ENCODE measurements at places on chromosomes 7 and 10.
A peak's percentile ranks its signal among the peaks of the same experiment; 100 is the strongest.

DNA sequence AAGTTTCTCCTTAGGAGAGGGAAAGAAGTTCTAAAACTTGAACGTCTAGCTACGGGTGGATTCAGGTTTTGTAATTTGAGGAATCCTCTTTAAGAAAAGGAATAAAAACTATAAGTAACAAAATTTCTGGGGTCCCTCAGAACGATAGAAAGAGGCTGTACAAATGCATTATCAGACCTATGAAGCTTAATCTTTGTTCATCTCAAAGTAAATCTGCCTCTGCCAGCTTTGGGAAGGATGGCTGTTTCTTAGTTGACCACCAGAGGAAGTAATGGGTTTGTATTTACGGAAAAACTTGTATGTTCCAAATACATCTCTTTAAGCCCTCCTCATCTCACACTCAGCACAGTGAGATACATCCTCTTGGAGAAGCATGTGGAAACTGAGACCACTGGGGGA, 864 bp downstream of the PSTK start:
- DNase-seq, result no peak

DNA sequence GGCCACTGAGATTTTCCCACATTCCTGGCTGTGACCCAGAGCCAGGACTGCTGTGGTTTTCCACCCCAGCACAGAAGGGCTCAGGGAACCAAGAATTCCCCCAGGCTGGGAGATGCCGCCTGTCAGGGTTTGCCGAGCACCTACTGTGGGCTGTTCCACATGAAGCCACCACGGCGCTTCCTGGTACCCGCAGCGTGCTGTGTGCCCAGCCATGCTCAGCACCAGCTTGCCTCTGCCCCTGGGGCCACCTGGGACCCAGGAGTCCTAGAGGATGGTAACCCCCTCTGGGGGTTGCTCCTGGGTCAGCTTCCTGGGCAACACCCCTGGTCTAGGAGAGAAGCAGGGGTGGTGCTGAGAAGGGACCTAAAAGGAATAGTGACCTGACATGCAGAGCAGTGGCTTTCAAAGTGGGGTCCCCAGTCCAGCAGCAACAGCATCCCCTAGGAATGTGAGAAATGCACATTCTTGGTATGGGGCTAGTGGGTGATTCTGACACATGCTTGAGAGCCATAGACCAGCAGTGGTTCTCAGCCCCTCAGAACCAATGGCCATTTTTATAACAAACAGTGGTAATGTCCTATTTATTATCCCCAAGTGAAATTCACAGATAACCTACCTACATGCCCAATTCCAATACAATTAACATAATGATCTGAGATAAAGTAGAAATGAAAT, 53.4 kb downstream of the TSPAN15 start:
- no peak for DNase-seq

DNA sequence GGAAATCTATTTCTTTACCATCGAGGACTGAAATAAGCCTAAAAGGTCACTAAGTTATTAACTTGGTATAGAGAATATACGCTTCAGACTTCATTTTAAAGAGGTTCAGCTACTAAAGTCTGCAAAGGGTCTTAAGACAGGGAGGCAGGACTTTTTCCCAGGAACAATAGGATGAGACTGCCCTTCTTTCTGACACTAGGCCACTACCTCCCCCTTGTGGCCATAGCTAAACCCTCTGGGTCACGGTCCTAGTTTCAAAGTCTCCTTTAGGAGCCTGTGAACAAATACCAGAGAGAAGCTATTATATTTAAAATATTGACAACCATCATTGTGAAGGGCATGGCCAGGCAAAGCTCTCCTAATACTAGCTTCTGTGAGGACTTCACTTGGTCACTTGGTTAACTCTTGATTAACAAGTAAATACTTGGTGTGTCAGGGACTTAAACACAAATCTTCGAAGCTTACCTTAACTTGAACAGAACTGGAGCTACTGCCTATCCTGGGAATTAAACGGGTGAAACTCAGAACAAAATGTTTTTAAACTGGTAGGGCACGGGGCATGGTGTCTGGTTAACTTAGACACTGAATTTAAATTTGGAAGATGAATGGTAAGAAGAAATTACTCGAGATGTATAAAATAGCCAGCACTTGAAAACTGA, 75.6 kb downstream of the CCDC6 start:
- DNase-seq, result no peak

DNA sequence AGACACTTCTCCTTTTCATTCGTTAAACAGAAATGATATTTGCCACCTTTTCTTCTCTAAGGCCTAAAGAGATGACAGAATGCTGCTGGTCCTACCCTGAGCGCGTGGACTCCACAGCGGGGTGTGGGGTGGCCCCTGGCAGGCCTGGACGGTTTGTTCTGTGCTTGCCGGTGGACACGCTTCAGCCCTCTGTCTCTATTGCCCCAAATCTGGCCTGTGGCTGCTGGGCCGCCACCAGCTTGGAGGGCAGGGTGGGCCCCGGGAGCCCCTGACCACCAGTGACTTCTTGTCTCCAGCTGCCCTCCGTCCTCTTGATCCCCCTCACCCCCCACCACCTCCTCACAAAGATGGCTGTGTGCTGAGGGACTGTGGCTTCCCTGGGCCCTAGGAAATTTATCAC, 5.7 kb downstream of the CHST3 start:
- no peak for DNase-seq

DNA sequence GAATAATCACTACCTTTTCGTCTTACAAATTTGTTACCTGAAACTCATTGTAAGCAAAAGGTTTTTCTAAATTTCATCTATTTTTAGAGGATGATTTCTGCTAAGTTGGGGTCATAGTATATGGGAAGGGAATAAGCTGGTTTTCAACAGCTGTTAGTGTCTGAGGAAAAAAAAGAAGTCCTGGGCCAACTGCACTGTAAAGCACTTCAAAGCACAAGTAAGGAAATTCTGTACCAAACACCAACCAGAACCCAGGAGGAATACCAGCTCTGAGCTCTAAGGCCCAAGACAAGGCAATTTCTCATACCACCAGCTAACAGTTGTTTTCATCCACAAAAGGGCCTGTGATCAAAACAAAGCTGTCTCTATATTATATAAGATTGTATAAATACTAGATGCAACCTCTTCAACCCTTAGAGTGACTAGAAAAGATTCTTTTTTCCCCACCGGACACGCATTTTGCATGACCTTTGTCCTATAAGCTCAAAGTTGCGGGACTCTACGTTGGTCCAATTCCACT, 6.1 kb upstream of the MEOX2 start:
- no peak for DNase-seq

DNA sequence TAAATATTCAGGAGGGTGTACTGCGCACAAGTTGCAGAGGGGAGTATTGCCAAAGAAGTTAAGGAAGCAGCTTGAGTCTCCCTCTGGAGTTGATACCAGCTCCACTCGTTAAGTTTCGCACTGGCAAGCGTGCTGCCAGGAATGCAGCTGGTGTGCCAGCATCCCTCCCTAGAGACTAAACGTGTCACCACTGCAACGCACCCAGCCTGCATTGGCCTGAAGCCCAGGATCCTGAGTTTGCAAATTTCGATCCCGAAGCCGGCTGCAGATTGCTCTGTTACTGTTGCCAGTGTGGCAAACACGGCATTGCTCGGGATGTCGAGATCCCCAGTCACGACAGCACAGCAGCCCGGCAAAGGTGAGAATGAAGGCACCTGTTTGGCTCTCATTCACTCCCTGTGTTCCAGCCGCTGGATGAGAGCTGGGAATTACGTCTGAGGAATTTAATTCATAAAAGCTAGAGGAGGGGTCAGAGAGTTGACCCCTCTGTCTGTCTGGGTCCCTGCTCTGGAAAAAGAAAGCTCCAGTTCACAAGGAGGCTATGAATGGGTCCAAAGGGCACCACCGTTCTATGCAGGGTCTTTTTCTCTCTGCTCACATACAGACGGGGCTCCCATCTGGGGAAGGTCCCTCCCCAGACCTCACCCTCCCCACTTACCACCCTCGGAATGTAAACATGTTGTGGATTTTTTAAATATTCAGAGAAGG, 61.0 kb downstream of the NRP1 start:
- DNase-seq, result peak; percentile 77

Data from dorsolateral prefrontal cortex (tissue), 122 donors.